ENCODE measurements at places on chromosomes 16 and 17. TPM values are rescaled to one million over a fixed set of nuclear protein-coding genes. Genes with fewer than 3 reads are reported as not detected.

Gene TSPAN10
- 2.5 TPM for total RNA-seq

DNA sequence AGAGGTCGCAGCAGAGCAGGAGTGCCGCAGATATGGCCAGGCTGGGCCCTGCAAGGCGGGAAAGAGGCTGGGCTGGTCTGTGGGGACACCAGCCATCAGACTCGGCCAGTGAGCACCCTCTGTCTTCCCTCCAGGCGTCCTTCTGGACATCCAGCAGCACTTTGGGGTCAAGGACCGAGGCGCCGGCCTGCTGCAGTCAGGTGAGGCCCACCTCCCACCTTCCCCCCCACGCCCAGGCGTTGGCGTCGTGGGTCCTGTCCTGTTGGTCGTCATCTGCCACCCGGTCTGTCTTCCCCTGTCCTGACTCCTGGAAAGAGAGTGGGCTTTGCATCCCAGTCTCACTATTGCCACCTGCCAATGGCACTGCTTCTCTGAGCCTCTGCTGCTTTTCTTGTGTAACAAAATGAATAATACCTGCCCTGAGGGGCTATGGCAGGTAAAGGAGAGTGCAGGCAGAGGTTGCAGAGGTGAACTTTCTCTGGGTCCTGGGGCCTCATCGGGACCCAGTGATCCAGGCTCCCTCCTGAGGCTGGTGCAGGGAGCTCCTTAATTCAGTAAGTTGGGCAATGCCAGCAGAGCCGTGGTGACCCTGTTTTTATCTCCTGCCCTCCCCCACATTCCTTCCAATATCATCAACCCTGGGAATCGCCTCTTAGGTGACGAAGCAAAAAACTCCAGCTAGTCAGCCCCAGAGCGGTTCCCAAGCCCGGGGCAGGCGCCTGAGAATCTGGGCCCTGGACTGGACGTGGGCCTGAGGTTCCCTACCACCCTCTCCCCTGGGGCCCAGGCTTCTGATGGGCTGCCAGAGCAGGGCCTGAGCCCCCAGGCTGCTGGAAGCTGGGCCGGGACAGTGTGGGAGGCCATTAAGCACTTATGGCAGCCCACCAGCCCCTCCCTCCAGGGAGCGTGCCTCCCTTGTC lies 14.7 kb downstream of the SPNS2 start:
- DNase-seq = no peak

Gene DHRS7C
- total RNA-seq = not detected

Gene NGFR
- total RNA-seq = 25.4 TPM

DNA sequence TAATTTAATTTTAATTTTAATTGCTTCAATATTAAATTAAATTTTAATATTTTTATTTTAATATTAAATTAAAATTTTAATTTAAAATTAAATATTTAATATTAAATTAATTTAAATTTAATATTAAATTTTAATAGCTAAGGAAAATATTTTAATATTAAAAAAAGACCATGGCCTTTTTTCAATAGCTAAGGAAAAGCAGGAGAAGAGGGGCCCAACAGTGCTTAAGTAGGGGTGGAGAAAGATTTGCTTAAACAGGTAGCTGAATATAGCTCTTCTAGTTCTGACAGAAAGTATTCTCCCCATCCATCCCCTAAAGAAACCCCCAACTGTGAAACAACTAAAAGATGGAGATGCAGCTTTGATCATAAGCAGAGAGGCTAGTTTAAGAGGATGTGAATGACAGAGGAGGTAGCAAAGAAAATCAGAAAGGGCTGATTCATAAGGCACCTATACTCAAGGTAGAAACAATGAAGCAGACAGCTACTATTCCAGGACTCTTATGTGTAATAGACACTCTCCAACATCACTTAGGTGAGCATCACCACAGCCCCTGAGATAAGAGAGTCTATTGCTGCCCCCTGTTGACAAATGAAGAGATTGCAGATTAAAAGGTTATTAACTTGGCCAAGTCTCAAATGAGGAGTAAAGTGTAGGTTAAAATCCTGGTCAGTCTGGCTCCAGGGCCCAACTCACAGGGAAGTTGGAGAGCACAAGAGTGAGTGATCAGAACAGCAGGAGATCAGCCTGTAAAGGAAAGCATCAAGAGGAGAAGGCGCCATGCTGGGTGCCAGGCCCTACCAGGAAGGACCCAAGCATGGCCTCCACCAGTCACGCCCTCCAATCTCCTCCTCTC lies 7.8 kb upstream of the RNASEK start:
- DNase-seq = no peak

- peak; percentile 94 for DNase-seq
Measured at GRCh38 chr17:74981979-74982662, 5.3 kb upstream of the CDR2L start.

DNA sequence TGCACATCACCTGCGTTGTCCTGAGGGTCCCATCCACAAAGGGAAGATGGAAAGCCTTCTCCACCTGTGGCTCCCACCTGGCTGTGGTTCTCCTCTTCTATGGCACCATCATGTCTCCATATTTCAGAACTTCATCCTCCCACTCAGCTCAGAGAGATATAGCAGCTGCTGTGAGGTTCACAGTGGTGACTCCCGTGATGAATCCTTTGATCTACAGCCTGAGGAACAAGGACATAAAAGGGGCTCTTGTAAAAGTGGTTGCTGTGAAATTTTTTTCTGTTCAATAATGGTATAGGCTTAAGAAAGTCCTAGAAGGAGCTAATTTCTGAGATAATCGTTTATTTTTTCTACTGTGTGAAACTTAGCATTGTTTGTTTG lies 18.7 kb downstream of the ZNF200 start:
- DNase-seq = peak; percentile 62

GRCh38 chr17:29733166-29733565 lies 110.5 kb upstream of the CORO6 start:
- DNase-seq = no peak

DNA sequence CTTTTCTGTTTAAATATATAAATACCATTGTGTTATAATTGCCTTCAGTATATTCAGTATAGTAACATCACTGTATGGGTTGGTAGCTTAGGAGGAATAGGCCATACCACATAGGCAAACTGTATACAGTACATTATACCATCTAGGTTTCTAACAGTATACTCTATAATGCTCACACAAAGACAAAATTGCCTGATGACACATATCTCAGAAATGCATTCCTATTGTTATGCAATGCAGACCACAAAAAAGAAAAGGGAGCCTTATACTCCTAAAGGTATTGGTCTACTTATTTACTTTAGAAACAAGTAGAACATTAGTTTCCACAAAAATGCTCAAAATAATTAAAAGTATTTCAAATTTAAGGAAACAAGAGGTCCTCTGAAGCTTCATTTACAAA lies 47.9 kb downstream of the SETD6 start:
- no peak for DNase-seq

DNA sequence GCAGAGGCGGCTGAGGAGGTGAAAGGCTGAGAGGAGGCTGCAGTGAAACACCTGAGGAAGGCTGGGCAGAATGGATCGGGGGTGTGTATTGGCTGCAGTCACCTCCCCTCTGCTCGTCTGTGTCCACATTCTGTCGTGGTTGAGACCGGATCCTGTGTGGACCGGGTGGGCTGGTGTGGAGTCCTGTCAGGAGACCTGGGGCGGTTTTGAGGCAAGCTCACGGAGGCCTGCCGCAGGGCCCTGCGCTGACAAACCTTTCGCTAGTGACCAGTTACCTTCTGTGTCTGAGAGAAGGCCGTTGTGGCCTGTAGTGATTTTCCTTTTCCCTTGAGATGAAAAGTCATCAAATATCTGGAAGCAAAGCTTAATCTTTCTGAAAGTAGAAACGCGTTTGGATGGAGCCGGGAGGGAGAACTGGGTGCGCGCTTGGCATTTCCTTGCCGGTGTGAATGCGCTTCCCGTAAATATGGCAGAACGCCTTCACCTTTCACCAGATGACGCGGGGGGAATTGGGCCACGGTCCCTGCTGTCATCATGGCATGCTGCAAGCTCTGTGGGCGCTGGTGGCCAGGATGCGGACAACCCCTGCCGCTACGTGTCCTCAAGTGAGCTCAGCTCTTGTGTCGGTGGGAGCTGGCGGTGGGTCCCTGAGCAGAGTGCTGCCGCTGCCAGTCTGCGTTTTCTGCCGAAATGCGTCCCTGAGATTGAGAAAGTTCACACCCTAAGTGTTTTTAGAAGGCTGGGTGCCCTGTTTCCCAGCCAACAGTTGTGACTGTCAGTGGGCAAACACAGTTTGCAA lies 6.3 kb downstream of the BANP start:
- DNase-seq = no peak

- DNase-seq = no peak
Measured at GRCh38 chr17:74199306-74200092, 4.0 kb upstream of the RPL38 start.

Gene SLC5A11
- total RNA-seq = not detected

Gene FNDC8
- total RNA-seq = not detected

GRCh38 chr17:1050996-1051925 lies 54.3 kb downstream of the TIMM22 start:
- DNase-seq = no peak

DNA sequence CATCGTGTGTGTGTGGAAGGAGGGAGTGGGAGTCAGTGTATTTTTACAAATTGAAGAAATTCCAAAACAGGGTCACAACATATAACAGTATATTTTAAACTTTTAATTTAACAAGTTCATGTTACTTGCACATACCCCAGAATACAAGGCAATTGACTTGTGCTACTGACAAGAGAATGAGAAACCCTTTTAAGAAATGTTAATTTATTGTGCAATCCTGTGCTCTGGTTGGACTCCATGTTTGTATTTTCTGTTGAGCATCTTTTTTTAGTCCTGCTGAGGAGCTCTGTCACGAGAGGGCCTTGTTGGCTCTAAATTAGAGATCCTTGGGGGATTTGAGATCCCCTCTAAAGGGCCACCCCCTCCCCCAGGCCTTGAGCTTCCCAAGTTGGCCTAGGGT lies 1.1 kb upstream of the EMP2 start:
- DNase-seq = no peak

DNA sequence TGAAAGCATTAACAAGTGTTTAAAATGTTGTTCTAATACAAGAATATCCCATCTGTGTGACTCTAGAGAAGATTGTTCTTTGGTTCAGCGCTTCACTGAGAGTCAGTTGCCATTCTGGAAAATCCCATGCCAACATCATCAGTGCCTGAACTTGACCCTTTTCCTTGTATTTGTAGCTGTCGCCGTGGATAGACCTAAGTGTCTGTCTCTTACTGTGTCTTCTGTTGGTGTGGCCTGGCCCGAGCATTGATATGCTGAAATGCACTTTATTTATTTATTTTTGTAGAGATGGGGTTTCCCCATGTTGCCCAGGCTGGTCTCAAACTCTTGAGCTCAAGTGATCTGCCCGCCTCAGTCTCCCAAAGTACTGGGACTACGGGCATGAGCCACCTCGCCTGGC lies 76.0 kb downstream of the MYH11 start:
- DNase-seq = no peak

Gene RPRML
- 8.2 TPM for total RNA-seq

- DNase-seq = no peak
Measured at GRCh38 chr17:29120433-29120832, 59.8 kb downstream of the MYO18A start.

Gene AIPL1
- not detected for total RNA-seq

- no peak for DNase-seq
Measured at GRCh38 chr17:50270435-50271362, 3.6 kb upstream of the TMEM92 start.
